Ammon's horn (tissue), 1 donor: ENCODE measurements at places on chromosomes 7 and 10.
A peak's percentile ranks its signal among the peaks of the same experiment; 100 is the strongest.

DNA sequence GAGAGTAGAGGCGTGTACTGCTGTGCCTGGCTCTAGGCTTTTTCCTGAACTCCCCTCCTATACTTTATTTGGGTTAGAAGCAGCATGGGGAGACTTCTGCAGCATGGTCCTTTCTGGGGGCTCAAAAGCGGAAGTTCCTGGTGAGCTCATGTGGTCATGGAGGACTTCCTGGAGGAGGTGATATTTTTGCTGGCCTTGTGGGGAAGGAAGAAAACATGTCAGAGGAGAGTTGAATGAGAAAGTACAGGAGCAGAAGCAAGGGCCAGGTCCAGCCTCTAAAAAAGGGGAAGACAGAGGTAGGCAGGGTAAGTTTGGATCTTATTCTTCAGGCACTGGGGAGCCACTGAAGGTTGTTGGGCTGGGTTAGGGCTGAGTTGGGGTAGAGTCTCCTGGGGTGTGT, 45.5 kb downstream of the CASTOR2 start:
- no peak for DNase-seq

GRCh38 chr10:120342115-120342714, 114.8 kb upstream of the PLPP4 start:
- no peak for DNase-seq

DNA sequence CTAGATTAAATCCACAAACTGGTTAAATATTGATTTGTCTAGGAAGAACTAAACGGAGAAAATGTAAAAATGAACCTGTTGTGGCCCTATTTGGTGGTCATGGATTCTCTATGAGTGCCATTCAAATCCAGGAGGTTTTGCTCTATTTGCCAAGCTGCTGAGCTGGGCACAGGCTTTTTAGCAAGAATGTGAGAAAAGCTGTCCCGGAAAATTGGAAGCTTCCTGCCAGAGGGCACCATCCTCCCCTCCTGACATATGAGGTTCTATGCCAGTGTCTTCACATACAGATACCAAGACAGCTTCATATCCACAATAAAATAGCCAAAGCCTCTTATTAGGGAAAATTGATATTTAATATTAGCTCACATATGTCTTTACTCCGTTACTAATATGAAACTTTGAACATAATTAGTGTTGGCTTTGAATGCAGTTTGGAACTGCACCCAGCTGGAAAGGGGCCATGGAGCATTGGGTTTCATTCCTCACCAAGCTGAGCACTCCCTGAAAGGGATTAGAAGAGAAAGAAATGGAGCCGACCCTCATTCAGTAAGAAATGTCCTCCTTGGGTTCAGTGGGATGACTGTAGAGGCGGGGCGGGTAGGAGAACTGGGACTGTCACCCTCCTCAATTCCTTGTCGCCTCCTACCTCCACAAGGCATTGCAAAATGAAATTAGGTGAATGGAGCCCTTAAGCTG, 47.8 kb downstream of the NRCAM start:
- peak; percentile 43 for DNase-seq

GRCh38 chr7:43726466-43726865, 2.9 kb downstream of the COA1 start:
- DNase-seq, result no peak

- DNase-seq, result no peak
These were observed 4.8 kb upstream of the EVX1 start for GRCh38 chr7:27237735-27238334.

DNA sequence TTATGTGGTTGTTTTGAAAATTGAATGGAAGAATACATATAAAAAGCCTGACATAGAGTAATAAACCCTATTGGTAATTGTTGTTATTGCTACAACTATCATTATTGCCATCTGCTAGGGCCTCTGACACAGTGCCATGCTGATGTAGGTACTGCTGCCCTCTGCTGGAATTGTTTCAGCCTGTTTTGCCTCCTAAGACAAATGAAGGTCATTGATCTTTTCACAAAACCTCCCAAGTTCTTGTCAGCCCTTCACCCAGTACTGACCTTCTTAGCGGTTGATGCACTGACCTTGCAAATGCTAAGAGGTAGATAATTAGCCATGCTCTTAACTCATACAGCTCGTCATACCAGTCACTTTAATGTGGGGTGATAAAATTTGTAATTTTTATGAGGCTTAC, 975.2 kb downstream of the SORCS1 start:
- peak; percentile 25 for DNase-seq

DNA sequence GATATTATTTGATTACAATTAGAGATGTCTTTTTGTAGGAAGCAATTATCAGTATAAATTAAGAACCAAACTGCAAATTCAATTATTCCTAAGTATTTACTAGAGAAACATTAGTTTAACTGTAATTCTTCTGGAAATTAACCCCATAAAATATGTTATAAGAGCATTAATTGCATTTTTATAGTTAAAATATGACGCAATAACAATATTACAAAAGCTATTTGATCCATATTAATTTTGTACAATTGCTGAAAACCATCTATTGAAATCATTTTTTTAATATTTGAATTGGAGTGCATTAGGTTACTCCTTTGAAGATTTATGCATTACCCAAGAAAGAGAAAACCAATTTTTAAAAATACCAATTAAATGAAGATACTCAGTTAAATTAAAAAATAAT, 254.8 kb upstream of the LRRTM3 start:
- no peak for DNase-seq

DNA sequence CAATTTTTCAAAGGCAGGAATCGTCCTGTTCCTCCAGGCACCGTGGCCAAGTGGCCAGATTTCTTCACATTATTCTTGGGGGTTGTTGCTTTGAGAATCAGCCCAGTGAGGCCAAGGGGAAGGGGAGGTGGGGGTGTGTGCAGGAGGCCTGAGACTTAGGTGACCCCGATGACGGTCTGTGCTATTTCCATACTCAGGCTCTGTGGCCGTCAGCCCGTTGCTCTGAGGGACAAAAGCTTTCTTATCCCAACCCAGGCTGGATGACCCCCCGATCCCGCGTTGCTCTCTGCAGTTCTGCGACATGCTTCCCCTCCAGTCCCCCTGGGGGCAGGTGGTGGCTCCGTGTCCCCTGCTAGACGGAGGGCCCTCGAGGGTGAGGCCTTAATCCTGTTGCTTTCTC, 14.2 kb downstream of the DOCK1 start:
- DNase-seq, result no peak

DNA sequence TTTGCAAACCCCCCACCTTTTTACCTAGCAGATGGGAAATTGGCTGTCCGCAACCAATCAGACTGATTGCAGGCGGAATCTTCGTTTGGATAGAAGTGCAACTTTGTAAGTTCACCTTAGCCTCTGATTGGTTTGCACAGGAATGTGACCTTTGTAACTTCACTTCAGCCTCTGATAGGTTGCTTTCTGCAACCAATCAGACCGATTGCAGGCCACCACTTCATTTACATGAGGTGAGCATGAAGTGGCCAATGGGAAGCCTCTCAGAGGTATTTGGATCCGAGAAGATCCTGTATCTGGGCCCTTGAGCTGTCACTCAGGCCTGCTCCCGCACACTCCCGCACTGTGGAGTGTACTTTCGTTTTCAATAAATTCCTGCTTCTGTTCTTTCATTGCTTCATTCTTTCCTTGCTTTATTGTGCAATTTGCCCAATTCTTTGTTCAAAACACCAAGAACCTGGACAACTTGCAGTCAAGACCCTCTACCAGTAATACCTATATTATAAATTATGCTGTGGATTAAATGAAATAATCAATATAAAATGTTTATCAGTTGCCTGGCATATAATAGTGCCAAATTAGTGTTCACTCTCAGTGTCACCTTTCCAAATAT, 491.4 kb downstream of the PLXNA4 start:
- DNase-seq, result no peak

DNA sequence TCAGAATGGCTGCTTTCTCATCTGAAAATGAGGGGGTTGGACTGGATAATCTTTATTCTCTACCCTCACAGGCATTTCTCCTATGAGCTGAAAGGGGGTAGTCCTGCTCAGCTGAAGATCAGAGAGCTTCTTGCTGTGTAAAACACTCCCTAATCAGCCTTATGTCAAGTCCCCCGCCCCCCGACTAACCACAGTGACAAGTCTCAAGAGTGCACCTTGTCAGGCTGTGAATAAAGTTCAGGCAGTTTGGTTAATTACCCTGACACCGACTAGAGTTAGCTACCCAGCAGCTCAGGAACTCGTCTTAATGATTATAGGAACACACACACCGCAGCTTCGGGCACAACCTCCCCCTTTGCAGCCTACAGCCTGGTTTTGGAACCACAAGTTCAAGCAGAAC, 513.7 kb downstream of the RPS24 start:
- no peak for DNase-seq

DNA sequence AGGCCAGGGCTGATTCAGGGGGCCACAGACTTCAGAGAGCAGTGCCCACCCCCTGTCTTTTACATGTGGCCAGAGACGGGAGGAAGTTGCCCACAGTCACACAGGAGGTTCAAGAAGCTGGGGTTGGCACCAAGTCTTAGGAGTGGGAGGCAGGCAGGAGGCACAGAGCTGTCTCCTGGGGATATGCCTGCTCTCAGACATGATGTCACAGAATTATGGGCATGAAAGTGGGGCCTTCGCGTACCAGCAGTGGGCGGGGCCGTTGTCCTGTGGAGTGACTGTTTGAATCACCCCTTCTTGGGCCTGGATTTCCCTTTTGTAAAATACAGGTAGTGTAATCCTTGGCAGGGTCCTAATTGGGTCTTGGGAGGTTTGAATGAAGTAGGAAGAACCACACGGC, 81.2 kb upstream of the PPIF start:
- DNase-seq, result no peak

GRCh38 chr7:76397409-76398183, 11.9 kb downstream of the SSC4D start:
- DNase-seq, result peak; percentile 70

DNA sequence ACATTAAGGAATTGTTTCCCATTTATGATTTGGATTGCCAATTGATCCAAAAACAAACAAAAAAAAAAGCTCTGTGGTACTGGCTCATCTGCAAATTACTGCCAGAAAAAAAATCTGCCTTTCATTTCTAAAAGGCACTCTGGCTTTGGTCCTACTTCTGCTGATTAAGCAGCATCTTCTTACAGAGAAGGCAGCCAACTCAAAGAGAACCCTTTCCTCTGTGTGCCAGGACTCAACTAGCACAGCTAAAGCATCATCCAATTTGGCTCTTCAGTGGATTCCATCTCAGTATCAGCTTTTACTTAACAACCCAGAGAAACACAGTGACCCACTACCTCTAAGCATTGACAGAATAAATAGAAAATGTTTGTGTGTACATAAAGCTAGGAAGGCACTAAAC, 80.6 kb downstream of the GSAP start:
- DNase-seq, result peak; percentile 47

DNA sequence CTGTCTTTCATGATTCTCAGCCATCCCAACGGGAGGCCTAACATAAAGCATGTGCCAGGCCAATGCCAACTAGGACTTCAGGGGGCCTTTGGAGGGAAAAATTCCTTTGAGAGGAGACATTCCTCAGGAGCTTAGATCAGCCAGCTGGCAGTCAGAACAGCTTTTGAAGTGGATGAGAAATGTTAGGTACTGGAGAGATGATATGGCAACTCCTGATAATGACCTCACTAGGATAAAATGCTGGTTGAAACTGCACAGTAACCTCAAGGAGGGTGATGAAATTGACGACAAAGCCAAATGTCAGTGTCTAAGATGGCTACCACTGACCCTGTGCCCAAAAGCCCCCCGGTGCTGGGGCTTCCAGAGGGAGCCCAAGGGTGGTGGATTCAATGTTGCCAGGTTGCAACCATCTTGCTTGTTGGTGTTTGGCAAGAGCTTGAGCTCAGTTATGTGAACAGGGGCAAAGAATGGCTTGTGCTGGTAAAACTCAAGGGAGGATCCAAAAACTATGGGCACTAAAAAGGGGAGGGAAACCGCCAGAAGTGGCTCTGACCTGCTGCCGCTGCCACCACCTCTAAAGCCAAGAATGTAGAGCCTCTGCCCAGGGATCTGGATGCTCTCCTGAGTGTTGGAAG, 121.2 kb downstream of the UBE2H start:
- no peak for DNase-seq

DNA sequence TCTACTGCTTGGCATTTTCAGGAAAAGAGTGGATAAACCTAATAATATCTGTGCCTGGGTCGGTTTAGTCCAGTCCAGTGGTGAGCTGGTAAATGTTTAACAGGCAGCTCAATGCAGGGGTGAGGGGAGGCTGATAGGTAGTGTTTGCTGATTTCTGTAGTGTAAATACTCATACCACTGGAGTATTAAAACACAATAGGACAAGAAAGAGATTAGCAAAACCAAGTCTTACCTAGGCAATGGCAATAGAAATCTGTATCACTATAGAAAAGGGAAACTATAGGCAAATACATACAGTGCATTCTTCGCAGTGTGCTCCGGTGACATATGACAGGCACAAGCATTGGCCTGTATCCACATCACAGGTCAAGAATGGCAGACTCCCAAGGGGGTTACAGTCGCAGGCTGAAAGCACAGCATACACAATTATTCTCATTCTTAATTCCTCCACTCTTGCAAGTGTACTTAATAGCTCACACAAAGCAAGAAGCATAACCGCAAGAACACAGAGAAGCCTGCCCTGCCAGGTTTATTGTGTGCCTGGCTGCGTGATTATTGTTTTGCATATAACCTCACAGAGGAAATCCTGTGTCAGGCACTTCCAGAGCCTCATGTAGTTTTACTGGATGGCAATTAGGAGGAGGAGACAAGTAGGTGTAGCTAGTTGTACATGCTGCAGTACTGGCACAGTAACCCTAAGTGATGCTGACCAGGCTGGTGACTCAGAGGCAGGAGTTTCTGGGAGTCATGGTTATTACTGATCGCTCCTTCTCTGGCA, 35.0 kb downstream of the LAMB4 start:
- DNase-seq, result peak; percentile 7

DNA sequence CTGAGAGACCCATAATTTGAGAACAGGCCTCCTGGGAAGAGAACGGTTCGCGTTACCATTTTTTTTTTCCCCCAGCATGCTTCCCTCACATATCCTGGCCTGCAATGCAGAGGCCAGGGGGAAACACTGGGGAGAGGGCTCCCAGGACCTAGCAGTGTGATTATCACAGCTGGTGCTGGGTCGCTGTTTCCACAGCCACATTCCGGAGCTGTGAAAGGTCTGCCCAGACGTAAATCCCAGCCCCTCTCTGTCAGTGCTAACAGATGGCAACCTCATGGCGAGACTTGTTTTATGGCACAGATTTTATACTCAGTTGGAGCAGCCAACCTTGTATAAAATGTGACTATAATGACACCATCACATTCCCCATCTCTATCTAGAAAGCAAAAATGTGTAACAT, 150.5 kb downstream of the PLXDC2 start:
- no peak for DNase-seq

- peak; percentile 55 for DNase-seq
These were observed 1128.7 kb downstream of the CNTNAP2 start for GRCh38 chr7:147245274-147245673.

GRCh38 chr10:44051584-44052385, 333.1 kb downstream of the CXCL12 start:
- no peak for DNase-seq

- DNase-seq, result peak; percentile 20
These were observed 29.4 kb downstream of the RABGEF1 start for GRCh38 chr7:66769833-66770512.

DNA sequence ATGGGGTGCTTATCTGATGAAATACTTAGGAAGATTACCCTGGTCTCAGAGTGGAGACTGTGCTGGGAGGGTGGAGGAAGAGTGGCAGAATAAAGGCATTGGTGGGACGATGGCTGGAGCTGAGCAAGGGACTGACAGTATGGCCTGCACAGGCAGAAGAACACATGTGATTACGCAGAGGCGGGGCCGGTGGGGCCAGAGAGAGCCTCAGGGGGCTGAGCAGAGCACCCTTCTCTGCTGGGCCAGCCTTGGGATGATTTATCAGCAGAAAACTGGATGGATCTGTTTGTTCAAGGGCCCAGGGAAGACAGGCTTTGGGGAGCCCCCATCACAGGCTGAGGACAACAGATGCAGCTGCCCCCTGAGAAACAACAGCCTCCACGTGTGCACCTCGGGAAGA, 272.1 kb downstream of the SDK1 start:
- DNase-seq, result no peak
